ENCODE measurements at places on chromosomes 7 and 10. TPM values are rescaled to one million over a fixed set of nuclear protein-coding genes. Genes with fewer than 3 reads are reported as not detected.

- no peak for DNase-seq
These were observed 29.7 kb upstream of the ZNRF2 start for GRCh38 chr7:30254717-30255063.

DNA sequence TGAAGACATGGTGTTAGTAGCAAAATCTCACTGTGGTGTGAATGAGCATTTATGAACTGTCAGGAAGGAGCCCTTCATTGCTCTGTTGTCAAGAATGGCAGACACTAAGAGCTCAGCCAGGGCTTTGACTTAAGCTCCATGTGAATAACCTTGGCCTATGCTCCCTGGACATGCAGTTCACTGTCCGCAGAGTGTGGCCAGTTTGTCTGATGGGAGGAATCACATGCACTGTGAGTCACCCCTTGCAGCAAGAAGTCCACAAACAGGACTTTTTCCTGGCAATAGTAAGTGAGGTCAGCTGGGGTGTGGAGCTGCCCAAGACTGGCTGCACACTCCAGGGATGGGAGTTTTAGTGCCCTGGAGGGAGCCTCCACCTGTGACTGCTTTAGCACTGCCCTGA lies 49.5 kb downstream of the ZNF37A start:
- DNase-seq, result no peak

GRCh38 chr7:68272507-68272906 lies 1275.9 kb downstream of the TYW1 start:
- DNase-seq, result no peak

- DNase-seq, result no peak
These were observed 30.0 kb downstream of the STEAP4 start for GRCh38 chr7:88276605-88277153.

The FXYD4 gene
- total RNA-seq, result not detected

The ITIH5 gene
- total RNA-seq, result not detected

The OR2A42 gene
- not detected for total RNA-seq
